ENCODE measurements at places on chromosomes 4 and X. TPM values are rescaled to one million over a fixed set of nuclear protein-coding genes. Genes with fewer than 3 reads are reported as not detected.

The HHIP gene
- total RNA-seq, result 6.2 TPM

The DAPP1 gene
- not detected for total RNA-seq

The CXCL10 gene
- total RNA-seq, result not detected

The HSD17B11 gene
- 17.6 TPM for total RNA-seq

The RTL5 gene
- 5.6 TPM for total RNA-seq

The SSX4B gene
- total RNA-seq, result not detected

The PHOX2B gene
- not detected for total RNA-seq

The PALLD gene
- total RNA-seq, result 87.2 TPM
